ENCODE measurements at places on chromosomes 4 and X.
A peak's percentile ranks its signal among the peaks of the same experiment; 100 is the strongest.

DNA sequence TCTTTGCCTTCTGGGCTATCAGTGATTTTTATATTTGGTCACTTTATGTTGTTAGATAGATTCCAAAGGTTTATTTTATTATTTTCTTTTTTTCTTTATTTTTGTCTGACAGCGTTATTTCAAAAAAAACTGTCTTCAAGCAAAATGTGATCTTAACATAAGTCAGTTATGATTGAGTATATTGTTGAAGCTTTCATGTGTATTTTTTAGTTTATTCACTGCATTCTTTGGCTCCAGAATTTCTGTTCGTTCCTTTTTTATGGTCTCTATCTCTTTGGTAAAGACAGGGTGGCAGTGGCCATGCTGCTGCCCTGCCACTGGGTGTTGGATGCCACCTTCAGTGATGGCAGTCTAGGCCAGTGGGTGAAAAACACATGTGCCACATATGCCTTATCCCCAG is at the start of gene MAGEC3:
MAGEC3 (plus strand) TSS at position 301 of the 400 bp plus-strand sequence; CDS start at position 301, 0 bp downstream.
- H3K36me3 ChIP-seq = no peaks in the 10 kb centered on the region
- H3K4me3 ChIP-seq = no peak within 1 kb of the TSS

DNA sequence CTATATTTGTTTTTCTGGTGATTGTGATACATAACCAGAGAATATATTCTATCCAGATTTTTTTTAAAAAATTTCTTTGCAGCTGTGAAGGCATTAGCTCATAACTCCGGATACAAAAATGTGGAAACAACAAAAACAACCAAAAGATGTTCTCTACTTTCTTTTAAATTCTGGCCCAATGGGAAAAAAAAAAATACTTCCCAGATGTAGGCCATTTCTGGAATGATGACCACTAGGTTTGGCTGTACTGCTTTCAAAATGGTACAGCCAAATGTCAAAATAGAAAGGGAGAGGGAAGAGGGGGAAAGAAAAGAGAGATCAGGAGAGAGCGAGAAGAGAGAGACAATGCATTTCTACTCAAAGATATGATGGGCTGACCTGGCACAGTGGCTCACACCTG is 14.6 kb downstream of the ANOS1 start:
- DNase-seq = no peak
- no peak overlapping the region for H3K4me3 ChIP-seq
- no peaks in the 10 kb centered on the region for H3K4me1 ChIP-seq

DNA sequence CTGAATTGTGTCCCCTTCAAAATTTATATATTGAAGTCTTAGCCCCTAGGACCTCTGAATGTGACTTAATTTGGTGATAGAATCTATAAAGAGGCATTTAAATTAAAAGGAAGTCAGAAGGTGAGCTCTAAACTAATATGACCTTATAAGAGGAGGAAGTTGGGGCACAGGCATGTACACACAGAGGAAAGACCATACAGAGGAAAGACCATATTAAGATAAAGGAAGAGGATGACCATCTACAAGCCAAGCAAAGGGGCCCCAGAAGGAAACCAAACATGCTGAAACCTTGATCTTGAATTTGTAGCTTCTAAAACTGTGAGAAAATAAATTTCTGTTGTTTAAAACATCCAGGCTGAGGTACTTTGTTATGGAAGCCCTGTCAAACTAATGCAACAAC is 26.9 kb upstream of the CYBB start:
- no peaks in the 10 kb centered on the region for H3K27me3 ChIP-seq
- no peaks in the 10 kb centered on the region for H3K36me3 ChIP-seq
- H3K4me1 ChIP-seq = peaks cover 34% of the 10 kb centered on the region
- no peak for DNase-seq
- H3K4me3 ChIP-seq = no peak overlapping the region

DNA sequence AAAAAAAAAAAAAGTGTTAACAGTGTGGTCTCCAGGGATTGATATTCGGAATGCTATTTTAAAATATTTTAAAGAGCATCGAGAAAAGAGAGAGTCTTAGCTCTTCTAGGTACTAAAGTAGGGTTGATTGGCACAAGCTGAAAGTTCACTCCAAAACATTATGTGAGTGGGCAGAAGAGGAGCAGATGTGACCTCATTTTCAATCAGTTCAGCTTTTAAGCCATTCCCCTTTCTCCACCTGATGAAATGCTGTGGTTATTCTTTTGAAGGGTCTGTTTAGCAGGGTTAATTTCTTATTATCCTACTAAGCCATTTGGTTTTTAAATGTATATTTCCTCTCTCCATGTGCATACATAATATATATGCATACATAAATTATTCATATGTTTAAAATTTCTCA is 69.2 kb downstream of the GALNT7 start:
- no peak for DNase-seq
- peaks cover 3% of the 10 kb centered on the region for H3K36me3 ChIP-seq
- peaks cover 21% of the 10 kb centered on the region for H3K4me1 ChIP-seq

DNA sequence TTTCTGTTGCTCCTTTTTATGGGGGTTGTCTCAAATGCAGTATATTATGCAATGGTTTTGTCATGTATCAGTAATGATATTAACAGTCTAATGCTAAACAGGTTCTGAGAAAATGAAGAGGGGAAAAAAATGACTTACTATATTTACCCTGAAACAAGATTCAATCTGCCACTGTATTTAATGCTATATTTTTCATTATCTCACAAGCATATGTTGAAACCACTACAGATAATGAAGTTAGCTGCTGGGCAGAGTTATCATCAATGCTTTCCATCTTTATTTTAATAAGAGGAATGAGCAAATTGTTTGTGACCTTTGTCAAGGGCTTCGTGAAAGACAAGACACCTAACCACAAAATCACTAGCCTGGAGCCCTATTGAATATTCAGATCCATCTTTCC is 32.6 kb upstream of the NAA11 start:
- H3K27ac ChIP-seq = no peak overlapping the region
- no peaks in the 10 kb centered on the region for H3K27me3 ChIP-seq
- H3K36me3 ChIP-seq = no peaks in the 10 kb centered on the region
- no peaks in the 10 kb centered on the region for H3K4me1 ChIP-seq

GRCh38 chr4:106291678-106292077 is 24.3 kb downstream of the TBCK start:
- no peaks in the 10 kb centered on the region for H3K27me3 ChIP-seq
- H3K36me3 ChIP-seq = peaks cover 9% of the 10 kb centered on the region
- H3K4me1 ChIP-seq = no peaks in the 10 kb centered on the region
- no peak for DNase-seq
- H3K4me3 ChIP-seq = no peak overlapping the region

DNA sequence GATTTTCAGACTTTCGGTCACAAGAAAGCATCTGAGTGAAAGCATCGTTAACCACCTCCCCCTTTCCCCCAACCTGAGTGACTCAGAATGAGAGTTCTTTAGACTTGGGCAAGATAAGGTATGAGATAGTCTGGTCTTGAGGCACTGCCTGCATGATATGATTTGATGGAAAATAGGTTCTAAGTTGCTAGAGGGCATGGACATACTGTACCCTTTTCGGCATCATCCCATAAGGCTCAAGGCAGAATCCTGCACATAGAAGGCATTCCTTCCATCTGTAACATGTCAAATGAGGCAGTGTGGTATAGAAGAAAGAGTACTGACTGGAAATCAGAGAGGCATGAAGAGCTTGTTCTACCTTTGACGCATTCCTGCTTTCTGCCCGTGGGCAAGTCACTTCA is 16.8 kb upstream of the AMOT start:
- H3K36me3 ChIP-seq = no peaks in the 10 kb centered on the region
- H3K4me1 ChIP-seq = no peaks in the 10 kb centered on the region
- no peak for DNase-seq
- no peak overlapping the region for H3K27ac ChIP-seq
- no peak overlapping the region for H3K4me3 ChIP-seq

DNA sequence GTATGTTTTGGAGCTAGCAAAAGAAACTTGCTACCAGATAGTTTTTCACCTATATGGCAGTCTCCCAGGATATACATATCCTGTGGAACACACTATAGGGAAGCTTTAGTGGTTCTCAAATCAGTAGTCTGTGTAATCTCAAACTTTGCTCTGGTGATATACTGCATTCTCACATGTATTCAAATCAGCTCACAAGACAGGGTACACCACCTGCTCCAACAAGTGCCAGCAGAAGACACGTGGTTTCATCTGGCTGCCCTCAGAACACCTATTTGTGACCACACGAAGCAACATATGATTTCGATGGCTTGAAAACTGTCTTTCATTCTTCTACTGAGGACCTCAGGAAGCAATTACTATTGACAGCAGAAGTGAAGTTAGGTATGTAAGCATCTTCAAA is 37.7 kb downstream of the BCLAF3 start:
- H3K27ac ChIP-seq = no peak overlapping the region
- no peak overlapping the region for H3K4me3 ChIP-seq
- no peaks in the 10 kb centered on the region for H3K27me3 ChIP-seq
- H3K36me3 ChIP-seq = peaks cover 3% of the 10 kb centered on the region
- DNase-seq = no peak

DNA sequence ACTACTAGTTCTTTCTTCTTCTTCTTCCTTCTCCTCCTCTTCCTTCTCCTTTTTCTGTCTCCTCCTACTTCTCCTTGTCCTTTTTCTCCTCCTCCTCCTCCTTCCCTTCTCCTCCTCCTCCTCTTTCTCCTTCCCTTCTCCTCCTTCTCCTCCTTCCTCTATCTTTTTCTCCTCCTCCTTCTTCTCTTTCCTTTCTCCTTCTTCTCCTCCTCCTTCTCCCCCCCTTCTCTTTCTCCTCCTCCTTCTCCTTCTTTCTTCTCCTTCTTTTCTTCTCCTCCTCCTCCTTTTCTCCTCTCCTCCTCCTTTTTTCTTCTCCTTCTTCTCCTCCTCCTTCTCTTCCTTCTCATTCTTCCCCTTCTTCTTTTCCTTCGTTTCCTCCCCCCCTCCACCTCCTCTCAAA is 21.8 kb upstream of the NAP1L5 start:
- H3K4me1 ChIP-seq = no peaks in the 10 kb centered on the region
- H3K27me3 ChIP-seq = no peaks in the 10 kb centered on the region
- no peak overlapping the region for H3K27ac ChIP-seq
- no peak for DNase-seq
- H3K36me3 ChIP-seq = peaks cover 29% of the 10 kb centered on the region
- no peak overlapping the region for H3K4me3 ChIP-seq

DNA sequence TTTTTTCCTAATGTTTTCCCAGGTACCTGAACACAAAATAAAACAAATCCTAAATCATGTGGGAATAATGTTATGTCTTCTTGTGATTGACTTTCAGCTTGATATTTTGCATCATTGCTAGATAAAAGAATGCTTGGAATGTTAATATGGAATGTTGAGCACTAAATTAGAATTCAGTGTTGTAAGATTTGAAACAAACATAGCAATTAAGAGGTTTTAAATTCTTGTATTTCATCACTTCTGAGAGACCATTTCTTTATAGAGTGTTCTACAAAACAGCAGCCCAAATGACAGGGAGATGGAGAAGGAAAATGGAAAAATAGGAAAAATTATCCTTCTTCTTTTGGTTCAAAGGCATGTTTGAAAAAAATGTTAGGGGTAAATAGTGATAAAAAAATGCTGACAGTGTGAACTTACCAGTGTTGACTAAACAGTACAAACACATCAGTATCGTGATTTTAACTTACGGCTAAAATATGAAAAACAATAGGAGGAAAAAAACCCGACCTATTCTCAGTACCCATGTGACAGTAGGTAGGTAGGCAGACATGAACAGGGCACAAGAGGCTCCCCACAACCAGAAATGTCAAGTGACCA is 102.6 kb upstream of the PDE5A start:
- H3K4me1 ChIP-seq = no peaks in the 10 kb centered on the region
- DNase-seq = no peak
- no peaks in the 10 kb centered on the region for H3K27me3 ChIP-seq
- no peaks in the 10 kb centered on the region for H3K36me3 ChIP-seq

- DNase-seq = peak; percentile 38
- H3K27me3 ChIP-seq = no peaks in the 10 kb centered on the region
- no peaks in the 10 kb centered on the region for H3K36me3 ChIP-seq
- no peaks in the 10 kb centered on the region for H3K4me1 ChIP-seq
- H3K27ac ChIP-seq = no peak overlapping the region
Measured at GRCh38 chr4:1628892-1629698, 55.0 kb downstream of the FAM53A start.

DNA sequence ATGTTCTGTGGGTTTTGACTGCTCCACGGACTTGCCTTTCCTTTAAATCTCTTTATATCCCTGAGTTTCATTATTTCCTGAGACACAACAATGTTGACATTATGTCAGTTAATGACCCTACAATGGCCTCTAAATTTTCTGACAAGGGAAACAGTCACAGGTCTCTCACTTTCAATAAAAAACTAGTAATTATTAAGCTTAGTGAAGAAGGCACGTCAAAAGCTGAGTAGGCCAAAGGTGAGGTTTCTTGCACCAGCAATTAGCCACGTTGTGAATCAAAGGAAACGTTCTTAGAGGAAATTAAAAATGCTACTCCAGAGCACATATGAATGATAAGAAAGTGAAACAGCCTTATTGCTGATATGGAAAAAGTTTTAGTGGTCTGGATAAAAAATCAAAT is 930.2 kb upstream of the GRID2 start:
- DNase-seq = no peak
- H3K4me1 ChIP-seq = no peaks in the 10 kb centered on the region
- no peak overlapping the region for H3K4me3 ChIP-seq
- H3K27ac ChIP-seq = no peak overlapping the region
- no peaks in the 10 kb centered on the region for H3K27me3 ChIP-seq
- no peaks in the 10 kb centered on the region for H3K36me3 ChIP-seq

DNA sequence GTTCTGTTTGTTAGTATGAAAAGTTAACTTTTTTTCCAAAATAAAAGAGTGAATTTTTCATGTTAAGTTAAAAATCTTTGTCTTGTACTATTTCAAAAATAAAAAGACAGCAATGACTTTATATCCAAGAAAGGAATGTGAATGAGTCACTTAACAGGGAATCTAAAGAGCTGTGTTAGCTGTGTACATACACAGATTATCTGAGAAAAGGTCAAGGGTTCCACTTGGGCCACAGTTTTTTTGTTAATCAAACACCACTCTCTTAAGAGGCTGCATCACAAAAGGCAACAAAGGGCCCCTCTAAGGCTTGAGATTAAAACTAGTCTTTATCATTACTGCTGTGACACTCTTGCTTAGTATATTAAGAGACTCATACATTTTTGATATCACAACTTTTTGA is 82.1 kb downstream of the FIP1L1 start:
- no peak overlapping the region for H3K4me3 ChIP-seq
- H3K27me3 ChIP-seq = no peaks in the 10 kb centered on the region
- H3K27ac ChIP-seq = no peak overlapping the region
- no peak for DNase-seq

GRCh38 chr4:142230991-142231390 is 594.6 kb downstream of the IL15 start:
- no peaks in the 10 kb centered on the region for H3K4me1 ChIP-seq
- DNase-seq = no peak
- no peaks in the 10 kb centered on the region for H3K36me3 ChIP-seq
- no peaks in the 10 kb centered on the region for H3K27me3 ChIP-seq

All from thymus (tissue), 14 donors.